Activated naive CD4-positive, alpha-beta T cell (primary cell): ENCODE measurements at places on chromosomes 13 and 19.

GRCh38 chr13:35764326-35765015, 288.0 kb upstream of the MAB21L1 start:
- no peak for DNase-seq

DNA sequence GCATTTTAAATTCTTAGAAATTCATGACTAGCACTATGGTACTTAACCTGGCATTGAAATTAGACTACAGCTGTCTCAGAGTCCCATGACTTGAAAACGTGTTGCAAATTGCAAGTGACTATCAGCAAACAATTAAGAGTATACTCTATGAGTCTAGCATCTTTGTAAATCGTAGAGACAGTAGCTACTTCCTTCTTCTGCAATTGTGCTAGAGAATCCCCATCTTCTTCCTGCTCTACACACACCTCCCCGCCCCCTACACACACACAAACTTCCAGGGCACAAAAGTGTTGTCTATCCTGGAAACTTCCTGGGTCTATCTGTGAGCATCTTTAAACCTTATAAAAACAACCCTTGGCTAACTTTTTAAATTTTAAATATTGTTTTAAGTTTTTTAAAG, 35.2 kb upstream of the MIR17HG start:
- no peak for DNase-seq

DNA sequence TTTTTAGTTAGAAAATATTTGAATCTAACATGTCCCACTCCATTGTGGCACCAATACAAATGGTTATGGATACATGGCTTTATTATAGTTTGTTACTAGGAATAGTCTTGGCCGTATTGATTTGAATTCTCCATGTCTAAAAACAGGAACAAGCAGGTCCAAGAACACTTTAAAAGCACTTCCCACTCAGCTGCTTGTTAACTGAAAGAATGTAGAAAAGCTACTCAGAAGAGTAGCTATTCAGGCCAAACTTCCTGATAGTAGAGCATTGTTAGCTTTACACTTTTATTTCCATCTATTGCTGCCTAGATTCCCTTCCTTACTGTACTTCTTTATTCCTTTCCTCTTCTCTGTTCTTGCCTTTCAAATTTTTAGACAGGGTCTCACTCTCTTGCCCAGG, 6.9 kb downstream of the PIBF1 start:
- DNase-seq = no peak

DNA sequence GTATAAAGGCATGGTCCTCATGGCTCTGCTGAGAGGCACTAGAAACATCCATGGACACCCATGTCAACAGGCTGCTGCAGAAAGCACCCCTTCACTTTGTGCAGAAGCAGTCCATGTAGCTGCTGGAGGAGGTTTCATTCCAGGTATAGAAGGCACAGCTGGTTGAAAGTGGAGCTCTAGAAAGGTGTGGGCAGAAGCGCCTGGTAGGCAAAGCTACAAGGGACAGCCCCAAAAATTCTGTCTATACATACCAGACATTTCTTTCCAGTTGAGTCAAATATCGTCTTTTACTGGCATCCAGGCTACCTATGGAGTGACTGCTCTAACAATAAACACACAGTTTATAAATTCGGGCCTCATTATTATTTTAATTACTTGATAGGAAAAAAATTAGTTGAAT, 129.3 kb downstream of the ENOX1 start:
- DNase-seq = no peak

GRCh38 chr13:30600496-30600895, 17.2 kb upstream of the USPL1 start:
- DNase-seq = no peak
